NCI-H2081 (cell line): ENCODE measurements at places on chromosomes 7 and 10.
A peak's percentile ranks its signal among the peaks of the same experiment; 100 is the strongest.

GRCh38 chr10:101287183-101287996 lies 58.1 kb upstream of the LBX1 start:
- DNase-seq = no peak

- DNase-seq = no peak
Measured at GRCh38 chr7:75924889-75925288, 9.9 kb downstream of the POR start.

DNA sequence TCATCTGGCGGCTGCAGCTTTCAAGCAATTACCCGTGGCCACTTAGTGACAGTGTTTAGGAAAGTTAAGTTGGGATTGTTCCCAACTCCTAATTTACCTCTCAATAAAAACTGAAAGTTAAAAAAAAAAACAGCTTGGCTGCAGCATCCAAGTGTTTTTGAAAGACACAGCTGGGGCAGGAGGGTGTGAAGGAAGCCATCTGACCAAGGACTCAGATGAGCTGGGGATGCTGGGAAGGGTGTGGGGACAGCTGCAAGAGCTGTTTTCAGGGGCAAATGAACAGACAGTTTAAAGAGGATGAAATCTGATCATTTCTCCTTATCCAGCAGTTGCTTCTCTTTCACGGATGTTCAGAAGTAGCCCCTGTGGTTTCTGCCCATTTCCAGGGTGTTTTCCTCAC lies 129.2 kb upstream of the CDCA7L start:
- no peak for DNase-seq

GRCh38 chr10:87671139-87671815 lies 11.6 kb downstream of the PAPSS2 start:
- DNase-seq = no peak

GRCh38 chr10:29246449-29246848 lies 42.4 kb upstream of the LYZL1 start:
- no peak for DNase-seq

DNA sequence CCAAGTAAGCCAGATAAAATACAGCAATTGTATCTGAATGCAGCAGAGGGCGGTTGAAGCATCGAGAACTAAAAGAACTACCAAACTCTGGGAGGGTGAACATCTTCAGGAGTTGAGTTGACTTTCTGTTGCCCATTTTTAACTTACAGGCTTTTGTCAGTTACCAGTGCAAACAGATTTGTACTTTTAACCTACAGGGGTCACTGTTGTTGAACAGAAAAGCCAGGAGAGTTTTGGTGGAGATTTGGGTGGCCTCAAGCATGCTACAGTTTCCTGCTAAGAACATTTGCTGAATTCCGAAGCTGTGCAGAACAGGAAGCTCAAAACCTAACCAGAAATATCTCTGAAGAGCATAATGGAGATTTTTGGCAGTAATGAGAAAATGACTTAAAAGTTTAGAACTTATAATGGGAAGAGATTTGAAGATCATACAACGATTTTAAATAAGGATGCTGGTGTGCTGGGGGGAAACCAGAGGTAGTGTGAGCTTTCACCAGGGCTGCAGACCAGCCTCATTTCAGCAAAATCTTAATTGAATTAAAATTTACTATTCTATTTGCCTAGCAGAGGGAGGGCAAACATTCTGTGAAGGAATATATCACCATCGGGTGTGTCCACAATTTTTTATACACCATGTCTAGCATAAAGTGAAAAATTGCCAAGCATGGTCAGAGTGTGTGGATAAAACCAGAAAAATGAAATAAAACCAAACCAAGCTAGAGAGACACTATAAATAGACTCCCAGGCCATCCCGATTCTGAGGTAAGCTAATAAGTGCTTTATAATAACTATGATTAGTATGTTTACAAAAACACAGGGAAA lies 208.6 kb upstream of the CCDC6 start:
- peak; percentile 24 for DNase-seq

DNA sequence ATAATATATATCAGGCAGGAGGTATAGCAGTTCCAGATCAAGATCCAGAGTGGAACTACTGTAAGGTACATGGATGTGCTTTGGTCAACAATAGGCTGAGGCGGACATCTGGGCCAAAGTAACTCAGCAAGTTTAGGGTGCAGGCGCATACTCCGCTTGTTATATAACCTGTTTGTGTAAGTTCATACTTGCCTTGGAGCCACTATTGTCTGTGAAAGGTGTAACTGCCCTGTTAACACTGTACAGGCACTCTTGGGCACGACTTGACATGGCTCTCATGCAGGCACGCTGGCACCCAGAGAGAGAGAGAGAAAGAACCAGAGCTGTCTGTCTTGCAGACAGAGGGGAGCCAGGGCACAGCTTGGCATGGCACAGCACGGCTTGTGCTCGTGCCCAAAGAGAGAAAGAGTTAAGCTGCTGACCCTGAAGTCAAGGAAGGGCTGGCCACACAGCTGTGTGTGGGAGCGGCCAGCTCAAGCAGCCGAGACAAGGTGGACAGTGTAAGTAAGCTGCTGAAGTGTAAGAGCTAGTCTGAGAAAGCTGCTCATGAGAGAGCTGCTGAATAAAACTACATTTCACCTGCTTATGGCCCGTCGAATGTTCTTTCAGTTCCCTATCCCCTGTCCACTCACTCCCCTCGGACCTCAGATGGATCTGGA lies 47.8 kb upstream of the KAT6B start:
- no peak for DNase-seq

DNA sequence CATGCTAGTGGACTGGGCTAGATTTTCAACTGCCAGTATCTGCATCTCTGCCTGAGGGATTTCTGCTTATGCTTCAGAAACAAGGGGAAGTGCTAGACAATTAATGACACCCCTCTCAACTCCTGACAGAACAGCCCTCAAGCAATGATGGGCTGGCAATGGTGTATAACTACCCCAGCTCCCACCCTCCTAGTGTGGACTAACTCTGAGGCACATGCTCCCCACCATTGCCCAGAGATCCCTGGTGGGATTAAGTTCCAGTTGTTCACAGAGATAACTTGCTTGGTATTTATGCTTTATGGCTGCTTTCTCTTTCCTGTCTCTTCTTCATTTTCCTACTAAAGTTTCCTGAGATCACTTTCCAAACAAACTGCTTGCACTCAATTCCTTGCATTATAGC lies 113.5 kb downstream of the RPS24 start:
- DNase-seq = no peak

DNA sequence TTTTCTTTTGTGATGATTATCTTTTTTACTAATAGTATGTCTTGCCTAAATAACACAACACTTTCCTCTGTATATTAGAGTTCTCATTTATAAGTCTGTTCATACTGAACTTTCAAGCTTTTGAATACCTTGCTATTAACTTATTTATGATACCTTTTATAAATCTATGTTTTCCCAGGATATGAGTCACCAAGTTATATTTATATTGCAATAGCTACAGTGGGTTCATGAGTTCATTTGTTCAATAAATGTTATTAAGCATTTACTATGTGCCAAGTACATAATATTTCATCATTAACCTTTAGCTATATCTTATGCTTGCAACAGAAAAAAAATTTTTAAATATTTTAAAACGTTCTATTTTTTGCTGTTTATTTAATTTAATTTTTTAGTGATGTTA lies 18.3 kb downstream of the CLCN1 start:
- DNase-seq = no peak

- DNase-seq = no peak
Measured at GRCh38 chr7:153407291-153408046, 644.7 kb upstream of the DPP6 start.

DNA sequence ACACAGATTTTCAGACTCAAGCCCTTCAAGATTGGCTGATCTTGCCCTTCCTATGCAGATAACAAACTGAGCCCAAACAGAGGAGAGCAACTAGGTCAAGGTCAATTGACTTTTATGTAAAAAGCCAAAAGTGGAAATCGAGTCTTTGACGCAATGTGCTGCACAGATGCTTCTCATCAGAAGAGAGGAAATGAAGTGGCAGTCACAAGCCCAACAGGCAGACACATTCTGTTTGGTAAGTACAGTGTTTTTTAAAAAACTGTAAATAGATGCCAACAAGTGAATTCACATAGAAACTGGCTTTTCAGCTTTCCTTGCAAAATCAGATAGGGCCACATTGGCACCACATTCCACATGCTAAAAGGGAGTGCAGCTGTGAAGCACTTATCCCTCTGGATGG lies 606.6 kb downstream of the KCNMA1 start:
- DNase-seq = no peak

DNA sequence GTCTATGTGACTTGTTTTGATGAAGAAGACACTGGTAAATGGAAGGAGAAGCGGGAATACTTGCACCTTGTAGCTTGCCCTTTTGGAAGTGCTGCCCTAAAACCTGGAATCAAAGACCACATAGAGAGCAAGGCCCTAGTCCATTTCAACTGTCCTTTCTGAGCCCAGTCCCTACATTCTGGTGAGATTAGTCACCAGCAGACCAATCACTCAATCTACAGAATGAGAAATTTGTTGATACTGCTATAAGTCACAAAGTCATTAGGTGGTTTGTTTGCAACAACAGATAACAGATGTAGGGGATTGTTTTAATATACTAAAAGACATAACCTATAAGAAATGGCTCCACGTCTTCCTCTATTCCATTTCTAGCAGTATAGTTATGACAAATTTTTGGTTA lies 33.6 kb downstream of the WASL start:
- no peak for DNase-seq

- DNase-seq = no peak
Measured at GRCh38 chr7:1894313-1894900, 224.3 kb downstream of the ELFN1 start.

- DNase-seq = no peak
Measured at GRCh38 chr10:97525086-97525485, 26.4 kb downstream of the UBTD1 start.

DNA sequence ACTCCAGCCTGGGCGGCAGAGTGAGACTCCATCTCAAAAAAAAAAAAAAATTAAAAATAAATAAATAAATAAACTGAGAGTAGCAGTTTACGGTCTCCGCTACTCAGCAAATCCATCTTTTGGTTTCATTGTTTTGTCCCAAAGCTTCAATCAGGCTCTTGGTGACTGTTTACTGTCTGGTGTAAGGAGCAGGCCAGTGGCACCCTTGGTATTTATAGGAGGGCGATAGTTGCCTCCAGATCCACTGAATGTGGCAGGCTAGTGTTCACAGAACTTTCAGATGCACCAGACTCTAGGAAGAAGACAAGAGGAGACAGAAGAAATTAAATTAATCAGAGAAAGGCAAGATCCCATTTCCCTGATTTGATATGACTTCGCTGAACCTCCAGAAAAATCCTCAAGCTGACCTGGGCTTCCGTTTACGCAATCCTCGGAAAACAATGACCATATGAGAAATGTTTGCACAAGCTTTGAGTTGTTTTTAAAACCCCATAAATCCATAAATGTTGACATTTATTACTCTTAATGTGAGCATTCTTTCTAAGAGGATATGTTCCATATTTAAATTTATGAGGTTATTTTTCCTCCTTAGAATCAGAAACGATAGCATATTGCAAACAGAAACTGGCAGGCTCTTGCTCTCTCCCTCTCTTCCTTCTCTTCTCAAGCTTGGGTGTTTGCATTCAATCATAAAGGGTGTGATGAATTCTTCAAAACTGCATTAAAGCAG lies 7.1 kb upstream of the MUC3A start:
- no peak for DNase-seq

- no peak for DNase-seq
Measured at GRCh38 chr10:70655316-70655715, 17.0 kb upstream of the ADAMTS14 start.

DNA sequence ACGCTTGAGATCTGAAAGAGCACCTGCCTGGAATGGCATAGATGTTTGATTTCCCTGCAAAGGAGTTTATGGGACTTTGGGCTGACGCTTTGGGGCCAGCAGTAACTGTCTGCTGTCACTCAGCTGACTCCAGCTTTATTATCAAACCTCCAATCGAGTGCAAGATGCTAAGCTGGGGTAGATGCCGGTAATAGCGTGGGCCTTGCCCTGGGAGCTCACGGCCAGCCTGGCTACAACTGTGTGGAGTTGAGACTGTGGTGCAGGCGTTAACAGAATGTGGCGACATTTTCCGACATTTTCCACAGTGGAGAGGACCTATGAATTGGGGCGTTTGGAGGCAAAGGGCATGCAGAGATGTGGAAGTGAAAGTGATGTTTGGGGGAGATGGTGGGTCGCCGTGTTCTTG lies 1.3 kb downstream of the CHST12 start:
- no peak for DNase-seq

DNA sequence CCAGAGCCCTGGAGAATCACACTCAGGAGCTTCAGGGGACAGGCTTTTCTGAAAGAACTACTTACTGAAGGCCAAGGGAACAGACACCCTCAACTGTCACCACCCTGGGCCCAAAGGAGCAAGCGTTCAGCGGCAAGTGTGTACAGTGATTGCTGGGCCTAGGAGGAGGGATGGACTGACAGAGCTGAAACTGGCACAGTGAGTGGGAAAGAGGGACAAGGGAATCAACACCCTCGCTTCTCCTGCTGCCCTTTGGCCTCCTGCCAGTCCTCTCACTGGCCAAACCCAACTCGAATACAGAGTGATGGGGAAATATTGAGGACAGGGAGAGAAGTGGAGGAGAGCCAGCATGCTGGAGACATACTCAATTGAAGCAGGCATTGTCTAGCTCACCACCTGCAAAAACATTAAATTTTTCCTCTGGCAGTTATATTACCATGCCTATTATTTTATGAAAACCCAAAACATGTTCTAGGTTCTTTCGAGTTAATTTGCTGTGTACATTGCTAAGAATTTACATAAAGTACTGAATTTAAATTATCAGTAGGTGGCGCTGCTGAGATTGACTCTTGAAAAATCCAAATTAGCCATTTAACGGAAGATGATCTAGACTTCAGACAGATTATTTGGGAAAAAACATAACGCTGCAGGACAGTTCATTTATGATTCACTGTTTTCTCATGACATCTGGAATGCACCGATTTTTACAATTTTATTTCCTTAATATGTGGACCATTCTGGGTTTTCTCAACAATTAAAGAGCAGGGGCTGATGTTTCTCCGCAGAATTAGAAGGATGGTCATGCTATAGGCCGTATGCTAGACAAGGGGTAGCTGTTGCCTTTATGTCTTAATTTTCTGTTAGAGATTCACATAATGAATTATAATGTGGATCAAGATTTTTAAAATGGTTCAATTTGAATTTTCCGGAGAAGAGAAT lies 14.7 kb upstream of the TMEM236 start:
- DNase-seq = peak; percentile 35

DNA sequence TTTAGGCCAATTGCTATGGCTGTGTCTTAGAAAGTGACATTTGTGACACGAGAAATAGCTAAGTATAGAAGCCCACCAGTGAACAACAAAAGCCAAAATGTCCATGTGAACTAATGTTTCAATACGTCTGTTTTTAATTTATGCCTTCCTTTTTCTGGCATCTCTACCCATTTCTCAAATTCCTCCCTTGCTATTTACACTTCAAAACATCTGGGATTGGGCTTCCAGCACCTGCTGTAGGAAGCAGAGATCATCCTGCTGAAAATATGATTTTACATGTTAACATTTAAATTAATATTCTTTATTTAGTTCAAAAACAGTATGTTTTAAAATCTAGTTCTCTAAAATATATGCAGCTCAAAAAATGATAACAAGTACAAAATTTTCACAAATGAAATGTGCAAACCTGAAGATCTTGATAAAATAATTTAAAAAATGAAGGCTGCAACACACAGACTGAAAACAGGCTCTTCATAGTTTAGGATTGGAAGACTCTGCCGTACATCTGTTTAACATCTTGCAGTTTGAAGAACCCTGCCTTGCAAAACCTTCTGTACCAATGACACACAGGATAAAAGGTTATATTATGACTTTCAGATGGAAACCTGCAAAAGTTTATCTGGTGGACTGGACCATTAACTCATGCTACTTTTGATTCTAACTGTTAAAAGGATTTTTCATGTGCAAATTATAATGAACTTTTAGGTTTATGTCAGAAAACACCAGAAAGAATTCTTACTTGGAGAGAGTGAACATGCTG lies 408.4 kb downstream of the SUGCT start:
- DNase-seq = no peak

GRCh38 chr10:8221451-8221850 lies 167.0 kb downstream of the GATA3 start:
- no peak for DNase-seq
